ENCODE measurements at places on chromosomes 3 and 15.

DNA sequence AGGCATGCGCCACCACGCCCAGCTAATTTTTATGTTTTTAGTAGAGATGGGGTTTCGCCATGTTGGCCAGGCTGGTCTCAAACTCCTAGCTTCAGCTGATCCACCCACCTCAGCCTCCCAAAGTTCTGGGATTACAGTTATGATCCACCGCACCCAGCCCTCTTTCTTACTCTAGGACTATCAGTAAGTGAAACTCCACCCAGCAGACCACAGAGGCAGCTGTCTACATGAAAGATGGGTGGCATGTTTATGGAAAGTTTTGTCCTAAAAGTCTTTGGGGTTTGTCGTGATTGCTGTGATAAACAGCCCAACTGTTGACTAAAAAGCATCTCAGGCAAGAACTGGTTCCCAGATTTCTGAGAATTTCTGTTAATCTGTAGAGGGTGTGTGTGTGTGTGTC lies 10.9 kb downstream of the ARL6IP5 start:
- DNase-seq, result no peak

GRCh38 chr15:94080416-94080815 lies 150.9 kb upstream of the MCTP2 start:
- peak; percentile 57 for DNase-seq

DNA sequence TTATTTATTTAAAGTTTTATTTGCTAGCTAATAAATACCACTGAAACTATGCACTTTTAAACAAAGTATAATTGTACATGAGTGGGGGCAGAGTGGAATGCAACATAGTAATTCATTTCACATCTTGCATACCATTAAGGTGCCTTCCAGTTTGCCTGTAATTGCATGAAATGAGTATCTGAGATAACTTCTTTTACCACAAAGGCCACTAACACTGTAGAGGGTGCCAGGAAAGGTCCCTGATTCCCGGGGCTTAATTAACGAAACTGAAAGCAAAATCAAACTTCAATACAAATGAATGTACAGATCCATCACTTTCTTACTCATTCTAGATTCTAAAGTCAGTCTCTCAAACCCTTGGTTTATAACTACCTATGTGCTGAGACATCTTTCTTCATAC lies 2.1 kb downstream of the CD47 start:
- DNase-seq, result no peak

GRCh38 chr3:119826711-119827608 lies 45.1 kb downstream of the NR1I2 start:
- DNase-seq, result no peak

DNA sequence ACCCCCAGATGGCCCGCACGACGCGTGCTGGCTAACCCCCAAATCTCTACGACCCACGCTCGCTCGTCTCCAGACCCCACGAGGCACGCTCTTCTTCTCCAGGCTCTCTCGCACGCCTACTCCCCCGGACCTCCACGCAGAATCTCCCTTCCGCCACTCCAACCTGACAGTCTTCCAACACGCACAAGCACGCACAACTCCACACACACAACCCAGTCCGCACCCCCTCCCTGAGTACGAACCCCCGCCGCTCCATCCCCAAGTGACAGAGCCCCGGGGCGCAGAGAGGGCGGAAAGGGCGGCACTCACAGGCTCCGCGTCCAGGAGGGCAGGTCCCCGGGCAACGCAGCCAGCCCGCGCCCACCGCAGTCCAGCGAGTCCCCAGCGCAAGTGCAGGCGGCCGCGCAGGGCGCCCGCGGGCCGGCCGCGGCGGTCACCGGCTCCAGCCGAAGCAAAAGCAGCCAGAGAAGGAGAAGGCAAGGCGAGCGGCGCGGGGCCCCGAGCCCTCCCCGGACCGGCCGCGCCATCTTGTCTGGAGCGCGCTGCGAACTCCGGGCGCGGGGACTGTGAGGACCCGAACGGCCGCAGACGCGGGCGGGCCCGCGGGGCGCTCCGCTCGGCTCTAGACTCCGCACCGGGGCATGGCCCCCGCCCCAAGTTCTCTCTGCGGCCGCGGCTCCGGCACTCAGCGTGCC lies 794 bp downstream of the LRIG1 start:
- DNase-seq, result peak; percentile 74

GRCh38 chr3:132721479-132722164 lies 587 bp downstream of the NPHP3 start:
- peak; percentile 91 for DNase-seq

DNA sequence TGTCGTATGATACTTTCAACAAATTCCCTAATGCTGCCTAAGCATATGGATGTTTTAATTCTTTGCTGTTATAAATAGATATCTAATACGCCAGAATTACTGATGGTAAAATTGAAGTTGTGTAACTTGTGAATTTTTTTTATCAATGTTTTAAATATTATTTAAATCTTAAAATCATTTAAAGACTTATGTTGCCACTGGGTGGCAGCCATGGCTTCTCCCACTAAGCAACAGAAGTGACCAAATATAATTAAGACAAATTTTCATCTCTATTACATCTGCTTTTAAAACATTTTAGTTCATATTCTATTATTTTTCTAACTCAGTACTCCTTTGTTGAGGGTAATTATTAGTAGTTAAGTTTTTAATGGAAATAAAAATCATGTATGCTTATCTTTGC lies 8.1 kb upstream of the IL20RB start:
- DNase-seq, result no peak
